ENCODE measurements at places on chromosomes 12 and 14.

DNA sequence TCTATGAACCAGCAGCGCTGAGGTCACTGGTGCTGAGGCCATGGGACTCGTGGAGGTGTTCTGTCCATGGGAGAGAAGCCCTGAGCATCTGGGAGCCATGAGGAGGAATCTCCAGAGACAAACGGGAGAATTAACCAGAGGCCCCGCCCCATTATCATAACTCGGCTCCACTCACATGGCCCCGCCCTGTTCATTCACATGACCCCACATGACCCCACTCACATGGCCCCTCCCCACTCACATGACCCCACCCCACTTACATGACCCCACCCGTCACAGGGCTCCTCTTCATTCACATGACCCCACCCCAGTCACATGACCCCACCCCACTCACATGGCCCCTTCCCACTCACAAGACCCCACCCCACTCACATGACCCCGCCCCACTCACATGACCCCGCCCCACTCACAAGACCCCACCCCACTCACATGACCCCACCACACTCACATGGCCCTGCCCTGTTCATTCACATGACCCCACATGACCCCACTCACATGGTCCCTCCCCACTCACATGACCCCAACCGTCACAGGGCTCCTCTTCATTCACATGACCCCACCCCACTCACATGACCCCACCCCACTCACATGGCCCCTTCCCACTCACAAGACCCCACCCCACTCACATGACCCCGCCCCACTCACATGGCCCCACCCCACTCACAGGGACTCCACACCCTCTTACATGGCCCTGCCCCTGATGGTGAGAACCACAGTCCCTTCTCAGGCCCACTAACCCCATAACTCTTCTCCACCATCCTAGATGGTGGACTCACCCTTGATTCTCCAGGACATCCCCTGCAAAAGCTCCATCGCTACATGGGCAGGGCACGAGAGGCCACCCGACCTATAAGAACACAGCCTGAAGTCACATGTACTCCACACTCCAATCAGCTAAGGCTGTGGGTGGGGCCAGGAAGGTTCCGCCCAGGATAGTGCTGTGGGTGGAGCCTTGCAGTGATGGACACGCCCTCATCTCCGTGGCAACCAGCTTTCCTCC lies 151.1 kb upstream of the SFSWAP start:
- no peak for DNase-seq

- no peak for DNase-seq
Observed at GRCh38 chr12:27524839-27525753, 1.1 kb downstream of the PPFIBP1 start.

DNA sequence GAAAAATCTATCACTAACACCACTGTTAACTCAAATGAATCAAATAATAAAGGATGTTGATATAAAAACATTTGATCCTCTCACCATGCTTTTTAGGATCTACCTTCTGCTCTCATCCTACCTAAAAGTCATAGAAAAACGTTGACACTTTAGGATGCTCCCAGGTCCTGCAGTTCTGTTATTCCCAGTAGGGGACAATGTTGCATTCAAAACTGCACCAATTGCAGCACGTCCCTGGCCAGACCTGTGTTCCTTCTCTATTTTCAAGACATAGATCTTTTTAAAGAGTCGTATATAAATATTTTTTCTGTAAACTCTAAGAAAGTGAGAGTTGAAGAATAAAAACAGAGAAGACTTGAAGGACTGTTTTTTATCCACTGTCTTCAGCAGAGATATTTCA lies 8.8 kb downstream of the AICDA start:
- DNase-seq = no peak

DNA sequence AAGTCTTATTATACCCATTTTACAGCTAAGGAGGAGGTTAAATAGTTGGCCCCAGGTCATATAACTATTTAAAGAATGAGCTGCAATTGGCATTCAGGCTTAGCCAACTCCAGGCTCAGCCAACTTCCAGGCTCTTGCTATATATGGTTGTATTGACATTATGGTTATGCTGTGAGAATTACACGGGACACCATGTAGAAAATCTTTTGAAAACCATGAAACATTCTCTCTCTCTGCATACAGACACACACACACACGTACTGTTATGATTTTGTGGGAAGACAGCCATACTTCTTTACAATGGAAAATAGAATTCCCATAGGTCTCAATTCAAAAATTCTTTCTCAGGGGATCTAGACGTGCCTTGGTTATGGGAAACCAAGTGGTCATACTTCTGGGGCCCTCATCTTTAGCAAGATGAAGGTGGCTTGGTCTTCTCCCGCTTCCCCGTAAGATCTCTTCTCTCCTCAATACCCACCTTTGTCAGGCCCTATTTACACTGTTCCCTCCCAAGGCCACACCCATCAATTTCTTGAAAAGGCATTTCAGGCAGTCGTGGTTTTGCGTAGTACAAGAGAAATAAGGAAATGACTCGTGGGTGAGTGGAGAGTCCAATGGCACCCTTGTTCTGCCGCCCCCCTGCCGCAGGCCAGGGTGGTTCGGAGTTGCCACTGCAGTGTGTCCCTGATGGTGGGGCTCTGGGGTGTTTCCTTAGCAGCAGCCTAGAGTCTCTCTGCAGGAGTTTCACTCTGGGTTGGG lies 10.0 kb upstream of the GPRC5A start:
- no peak for DNase-seq

DNA sequence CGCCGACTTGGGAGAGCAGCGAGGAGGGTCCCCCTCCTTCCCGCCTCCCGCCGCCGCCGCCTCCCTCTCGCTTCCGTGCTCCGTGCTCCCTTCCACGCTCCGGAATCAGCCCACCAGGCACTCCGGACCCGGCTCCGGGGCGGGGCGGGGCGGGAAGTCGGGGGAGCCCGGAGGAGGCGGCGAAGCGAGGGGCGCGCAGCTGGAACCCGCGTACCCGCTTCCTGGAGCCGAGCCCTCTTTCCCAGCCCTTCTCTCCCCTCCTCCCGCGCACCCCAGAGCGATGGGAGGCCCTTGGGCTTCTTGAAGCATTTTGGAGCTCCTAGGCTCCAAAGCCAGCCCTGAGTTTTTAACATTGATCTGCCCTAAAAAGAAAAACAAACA lies at the start of gene SYNDIG1L:
Gene SYNDIG1L (minus strand): TSS at position 9 of the 381 bp plus-strand sequence. CDS start 16,466 bp downstream, outside the sequence.
- DNase-seq = no peak

- DNase-seq = no peak
Observed at GRCh38 chr12:132505105-132505851, 15.3 kb downstream of the FBRSL1 start.

DNA sequence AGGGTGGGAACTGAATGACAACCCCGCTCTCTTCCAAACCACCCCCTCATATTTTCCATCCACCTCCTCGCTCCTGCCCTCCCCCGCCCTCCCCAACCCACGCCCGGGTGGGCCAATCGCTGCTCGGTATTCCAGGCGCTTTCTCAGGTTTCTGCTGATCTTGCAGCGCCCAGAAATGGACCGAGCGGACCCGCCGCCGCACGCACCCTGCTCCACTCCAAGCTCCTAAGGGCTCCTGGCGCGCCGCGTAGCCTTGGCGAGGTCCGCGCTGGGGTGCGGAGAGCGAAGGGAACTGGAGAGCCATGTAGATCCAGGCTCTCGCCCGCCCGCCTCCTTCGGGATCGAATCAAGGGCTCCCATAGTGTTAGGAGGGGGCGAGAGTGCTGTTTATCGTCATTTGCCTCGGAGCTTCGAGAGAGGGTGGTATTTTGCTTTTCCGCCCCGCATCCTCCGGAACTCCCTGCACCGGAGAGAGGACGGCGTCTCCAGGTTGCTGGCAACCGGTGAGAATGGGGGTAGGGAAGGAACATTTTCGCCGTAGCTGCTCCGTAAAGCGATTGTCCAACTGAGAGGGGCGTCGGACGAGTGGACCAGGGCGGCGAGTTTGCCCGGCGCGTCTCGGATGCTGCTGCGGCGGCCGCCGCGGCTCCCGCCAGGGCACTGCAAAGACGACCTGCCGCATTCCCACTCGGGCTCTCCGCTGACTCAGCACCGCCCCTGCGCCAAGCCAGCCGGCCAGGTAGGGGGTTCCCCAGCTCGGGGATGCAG lies at the start of gene KCNA1:
Gene KCNA1 (plus strand): TSS at position 172 of the 768 bp plus-strand sequence. CDS start 1,474 bp downstream, outside the sequence.
- no peak for DNase-seq
